ENCODE measurements at places on chromosomes 11 and 22.

DNA sequence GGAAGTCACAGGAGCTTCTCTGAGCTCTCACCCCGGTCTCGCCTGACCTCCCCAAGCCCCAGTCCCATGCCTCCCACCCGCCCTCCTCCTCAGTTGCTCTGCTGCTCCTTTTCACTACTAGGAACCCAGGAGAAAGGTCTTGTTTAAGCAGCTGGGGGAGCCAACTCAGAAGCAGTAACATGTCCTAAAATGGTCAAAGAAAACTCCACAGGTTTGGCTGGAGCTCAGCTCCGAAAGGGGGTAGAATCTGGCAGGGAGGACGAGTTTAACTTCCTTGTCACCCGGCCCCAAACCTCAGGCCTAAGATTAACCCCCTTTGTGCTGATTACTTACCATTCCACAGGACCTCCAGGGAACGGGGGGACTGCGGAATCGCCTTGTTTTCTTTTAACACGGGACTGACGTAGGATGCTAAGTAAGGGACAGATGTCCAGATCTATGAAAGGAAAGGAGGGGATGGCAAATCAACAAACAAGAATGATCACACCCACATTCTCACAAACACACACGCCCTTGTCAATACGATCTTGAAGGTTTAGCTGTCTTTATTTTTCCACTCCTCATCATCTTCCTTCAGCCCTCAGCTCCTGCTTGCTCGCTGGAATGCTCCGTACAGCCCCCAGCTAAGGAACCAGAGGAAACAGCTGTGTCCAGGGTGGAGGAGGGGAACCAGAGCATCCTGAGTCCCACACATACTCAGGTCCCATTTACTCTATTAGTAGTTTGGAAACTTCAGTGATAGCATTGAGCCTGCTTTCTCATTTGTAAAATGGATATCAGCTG is 13.5 kb downstream of the PCSK7 start:
- no peak for DNase-seq

GRCh38 chr11:10443721-10444235 is 11.3 kb upstream of the AMPD3 start:
- DNase-seq, result no peak

DNA sequence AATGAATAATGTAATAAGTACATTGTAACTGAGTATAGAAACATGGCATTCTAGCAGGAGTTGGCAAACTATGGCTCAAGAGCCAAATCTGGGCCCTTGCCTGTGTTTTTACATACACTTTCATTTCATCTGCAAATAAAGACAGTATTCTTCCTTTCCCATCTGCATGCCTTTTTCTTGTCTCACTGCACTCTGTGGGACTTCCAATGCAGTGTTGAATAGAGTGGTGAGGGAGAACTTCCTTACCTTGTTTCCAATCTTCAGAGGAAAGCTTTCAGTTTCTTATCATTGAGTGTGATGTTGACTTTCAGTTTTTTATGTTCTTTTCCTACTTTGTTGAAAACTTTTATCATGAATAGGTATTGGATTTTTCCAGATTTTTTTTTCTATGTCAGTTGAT is 82.1 kb downstream of the USP47 start:
- no peak for DNase-seq

- no peak for DNase-seq
Measured at GRCh38 chr11:44243595-44244343, 66.2 kb downstream of the ALX4 start.

DNA sequence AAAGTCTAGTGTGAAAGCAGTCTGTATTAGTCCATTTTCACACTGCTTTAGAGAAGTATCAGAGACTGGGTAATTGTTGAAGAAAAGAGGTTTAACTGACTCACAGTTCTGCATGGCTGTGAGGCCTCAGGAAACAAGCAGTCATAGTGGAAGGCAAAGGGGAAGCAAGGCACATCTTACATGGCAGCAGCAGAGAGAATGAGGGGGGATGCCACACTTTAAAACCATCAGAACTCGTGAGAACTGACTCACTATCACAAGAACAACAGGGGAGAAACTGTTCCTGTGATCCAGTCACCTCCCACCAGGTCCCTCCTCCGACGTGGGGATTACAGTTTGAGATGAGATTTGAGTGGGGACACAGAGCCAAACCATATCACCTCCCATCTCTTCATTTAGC is 13.8 kb upstream of the TUBA8 start:
- DNase-seq, result no peak

DNA sequence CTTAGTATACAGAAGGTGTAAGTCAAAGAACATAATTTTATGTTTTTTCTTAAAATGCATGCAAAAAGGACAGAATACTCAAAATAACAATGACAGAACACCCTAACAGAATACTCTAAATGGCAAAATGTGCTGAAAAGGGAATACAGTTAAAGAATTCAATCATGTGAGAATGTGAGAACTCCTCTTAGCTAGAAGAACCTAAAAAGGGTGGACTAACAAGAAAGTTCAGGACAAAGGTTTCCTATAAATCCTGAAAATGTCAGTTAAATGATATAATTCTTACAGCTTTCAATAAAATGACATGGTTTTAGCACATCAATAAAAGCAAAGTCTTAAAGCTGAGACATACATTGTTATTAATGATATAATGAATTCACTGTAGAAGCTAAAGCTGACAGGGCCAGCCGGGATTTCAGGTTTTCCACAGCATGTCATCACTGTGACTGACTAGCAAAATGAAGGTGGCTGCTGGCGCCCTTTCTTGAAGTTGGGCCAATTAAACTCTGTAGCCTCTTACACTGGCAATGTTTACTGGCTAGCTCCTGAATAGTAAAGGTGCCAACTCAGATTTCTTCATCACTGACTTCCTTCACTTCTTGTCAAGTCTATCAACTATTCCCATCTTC is 244.4 kb downstream of the TTC28 start:
- no peak for DNase-seq

- DNase-seq, result peak; percentile 32
Measured at GRCh38 chr22:29310863-29311339, 4.5 kb downstream of the GAS2L1 start.

GRCh38 chr11:108115500-108116140 is 5.7 kb upstream of the ACAT1 start:
- DNase-seq, result no peak

- DNase-seq, result no peak
Measured at GRCh38 chr22:29798318-29798717, 31.1 kb downstream of the UQCR10 start.

DNA sequence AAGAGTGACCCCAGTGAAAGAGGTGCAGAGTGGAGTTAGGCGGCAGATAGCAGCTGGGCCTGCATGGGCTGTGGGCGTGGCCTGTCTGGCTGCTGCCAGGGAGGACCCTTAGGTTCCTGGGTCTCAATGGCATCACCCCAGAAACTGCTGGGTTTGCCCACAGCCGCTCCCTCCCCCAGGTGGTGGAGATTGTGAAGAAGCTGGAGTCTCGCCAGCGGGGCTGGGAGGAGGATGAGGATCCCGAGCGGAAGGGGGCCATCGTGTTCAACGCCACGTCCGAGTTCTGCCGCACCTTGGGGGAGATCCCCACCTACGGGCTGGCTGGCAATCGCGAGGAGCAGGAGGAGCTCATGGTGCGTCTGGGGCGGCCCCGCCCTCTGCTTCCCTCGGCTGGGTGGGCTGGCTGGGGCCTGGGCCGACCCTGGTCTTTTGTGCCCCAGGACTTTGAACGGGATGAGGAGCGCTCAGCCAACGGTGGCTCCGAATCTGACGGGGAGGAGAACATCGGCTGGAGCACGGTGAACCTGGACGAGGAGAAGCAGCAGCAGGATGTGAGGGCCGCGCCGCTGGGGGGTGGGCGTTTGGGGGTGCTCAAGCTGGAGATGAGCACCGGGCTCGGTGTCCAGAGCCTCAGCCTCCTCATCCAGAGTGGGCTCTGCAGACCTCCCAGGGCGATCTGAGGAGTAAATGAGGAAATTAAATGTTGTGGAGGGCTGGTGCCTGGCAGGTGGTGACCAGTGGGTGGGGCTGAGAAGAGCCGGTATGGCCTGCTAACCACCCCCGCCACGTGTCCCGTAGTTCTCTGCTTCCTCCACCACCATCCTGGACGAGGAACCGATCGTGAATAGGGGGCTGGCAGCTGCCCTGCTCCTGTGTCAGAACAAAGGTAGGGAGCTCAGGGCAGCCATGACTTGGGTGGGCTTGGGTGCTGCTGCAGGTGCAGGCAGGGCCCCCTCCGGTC is 15.0 kb downstream of the SART1 start:
- no peak for DNase-seq

DNA sequence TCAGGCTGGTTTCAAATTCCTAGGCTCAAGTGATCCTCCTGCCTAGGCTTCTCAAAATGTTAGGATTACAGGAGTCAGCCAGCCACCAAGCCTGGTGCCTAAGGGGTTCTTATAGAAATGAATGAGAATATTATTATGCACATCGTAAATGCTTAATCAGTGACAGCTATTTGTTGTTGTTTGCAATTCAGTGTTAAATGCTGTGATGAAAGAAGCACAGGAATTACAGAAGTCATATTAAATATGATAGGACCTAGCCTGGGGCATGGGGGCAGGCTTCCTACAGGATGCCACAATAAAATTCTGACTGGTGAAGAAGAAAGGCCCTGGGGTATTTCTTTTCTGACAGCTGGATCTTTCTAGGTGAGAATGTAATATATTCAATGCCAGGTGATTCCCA is 13.9 kb upstream of the PATZ1 start:
- no peak for DNase-seq

- DNase-seq, result peak; percentile 22
Measured at GRCh38 chr11:58575377-58576020, at the start of gene LPXN. Gene LPXN, minus strand, starts transcription at chr11:58575856. Its CDS starts 84 bp downstream, at chr11:58575772.

DNA sequence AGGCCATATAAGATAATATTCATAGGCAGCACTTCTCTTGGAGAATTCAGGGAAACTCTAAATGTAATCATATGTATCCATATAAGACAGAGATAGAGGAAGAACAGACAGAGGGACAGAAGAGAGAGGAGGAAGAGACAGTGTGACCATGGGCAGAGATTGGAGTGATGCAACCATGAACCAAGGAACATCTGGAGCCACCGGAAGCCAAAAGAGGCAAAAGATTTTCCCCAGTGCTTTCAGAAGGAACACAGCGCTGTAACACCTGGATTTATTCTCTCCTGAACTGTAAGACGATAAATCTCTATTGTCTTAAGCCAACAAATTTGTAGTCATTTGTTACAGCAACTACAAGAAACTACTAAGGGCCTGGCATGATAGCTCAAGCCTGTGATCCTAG is 57.7 kb downstream of the GAB2 start:
- no peak for DNase-seq

DNA sequence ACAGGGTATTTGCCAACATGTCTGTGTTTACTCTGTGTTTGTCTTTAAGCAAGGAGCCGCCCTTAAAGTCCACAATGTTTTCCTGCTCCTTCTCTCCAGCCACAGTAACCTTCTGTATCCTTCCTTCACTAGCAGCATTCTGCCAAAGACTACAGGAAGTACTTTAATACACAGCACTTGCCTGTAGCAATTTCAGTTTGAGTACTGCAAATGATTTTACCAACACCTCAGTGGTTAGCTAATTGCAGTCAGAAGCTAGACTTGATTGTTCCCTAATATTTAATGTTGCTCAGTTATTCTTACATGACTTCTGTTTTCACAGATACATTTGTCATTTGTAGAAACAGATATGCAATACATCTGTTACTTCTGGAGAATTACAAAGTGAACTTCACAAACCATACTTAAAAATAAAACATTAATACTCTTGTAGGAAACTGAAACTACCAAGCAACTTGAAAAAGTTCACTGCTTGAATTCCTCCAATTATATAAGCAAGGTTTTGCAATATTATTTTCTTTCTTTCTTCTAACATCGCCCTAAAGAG is 69.1 kb downstream of the FCHSD2 start:
- no peak for DNase-seq

- no peak for DNase-seq
Measured at GRCh38 chr11:35281169-35281688, 138.1 kb downstream of the SLC1A2 start.

DNA sequence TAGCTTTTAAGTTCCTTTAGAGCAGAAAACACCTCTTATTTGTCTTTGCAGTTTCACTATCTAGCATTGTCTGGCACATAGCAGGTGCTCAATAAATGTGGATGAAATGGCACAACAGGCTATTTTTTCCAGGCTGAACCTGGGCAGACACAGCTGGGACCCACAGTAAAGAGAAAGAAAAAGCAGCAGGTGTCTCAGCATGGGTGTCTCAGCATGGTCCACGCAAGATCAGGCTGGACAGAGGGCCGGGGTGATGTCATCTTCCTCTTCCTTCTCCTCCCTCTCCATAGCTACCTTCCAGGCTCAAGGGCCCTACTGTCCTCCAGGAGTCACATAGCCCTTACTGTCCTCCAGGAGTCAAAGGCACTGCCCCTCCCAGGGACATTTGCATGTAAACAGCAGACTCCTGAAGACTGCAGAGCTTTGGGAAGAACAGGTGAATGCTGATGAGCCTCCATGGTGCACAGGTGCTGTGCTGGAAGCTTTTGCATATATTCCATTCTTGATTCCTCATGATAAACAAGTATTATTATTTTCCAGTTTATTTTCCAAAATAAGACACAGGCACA is 65.2 kb downstream of the DSCAML1 start:
- DNase-seq, result no peak

DNA sequence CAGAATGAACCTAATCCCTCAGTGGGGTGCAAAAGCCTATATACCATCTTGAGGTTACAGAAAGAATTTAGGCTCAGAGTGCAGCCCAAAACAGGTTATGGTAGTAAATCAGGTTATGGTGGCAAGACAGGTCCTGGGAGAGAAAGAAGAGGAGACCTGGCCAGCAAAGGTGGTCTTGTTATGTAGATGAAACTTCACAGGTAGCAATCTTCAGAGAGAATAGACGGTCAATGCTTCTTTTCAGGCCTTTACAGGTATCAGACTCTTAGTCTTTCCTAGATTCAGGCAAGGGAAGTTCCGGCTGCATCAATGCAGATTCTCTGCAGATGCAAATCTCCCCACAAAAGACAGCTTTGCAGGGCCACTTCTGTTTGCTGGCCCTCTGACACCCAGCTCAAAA is 45.8 kb upstream of the SORL1 start:
- DNase-seq, result no peak

DNA sequence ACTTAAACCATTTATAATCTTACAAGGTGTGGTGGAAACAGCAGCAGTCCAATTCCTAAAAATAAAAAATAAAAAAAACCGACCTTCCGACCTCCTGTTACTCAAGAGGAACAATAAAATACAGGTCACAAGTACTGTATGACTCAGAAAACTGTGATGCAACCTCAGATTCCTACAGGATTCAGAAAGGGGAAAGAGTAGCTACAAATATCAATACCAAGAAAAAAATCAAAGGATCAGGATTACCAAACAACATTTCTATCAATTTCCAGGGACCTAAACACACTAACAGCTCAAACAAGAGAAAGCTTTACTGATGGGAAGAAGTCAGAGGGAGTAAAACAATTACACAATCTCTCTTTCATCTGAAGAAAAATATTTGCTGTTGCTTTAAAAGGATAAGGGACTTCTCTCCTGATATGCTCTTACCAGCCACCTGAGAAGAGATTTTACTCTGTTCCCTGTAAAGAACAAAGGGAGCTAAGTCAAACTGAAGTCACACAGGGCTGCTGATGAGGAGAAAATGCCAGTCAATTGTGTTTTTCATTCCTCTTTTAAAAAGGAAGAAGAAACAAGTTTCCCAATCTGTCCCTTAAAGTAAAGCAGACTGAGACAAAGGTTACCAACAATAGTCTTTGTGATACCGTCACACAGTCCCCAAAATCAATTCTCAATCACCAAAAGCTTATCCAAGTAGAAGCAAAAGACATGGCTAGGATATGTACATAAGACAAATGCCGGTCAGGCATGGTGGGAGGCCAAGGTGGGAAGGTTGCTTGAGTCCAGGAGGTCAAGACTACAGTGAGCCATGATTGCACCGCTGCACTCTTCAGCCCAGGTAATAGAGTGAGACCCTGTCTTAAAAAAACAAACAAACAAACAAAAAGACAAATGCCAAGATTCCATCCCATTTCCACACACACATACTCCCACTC is 39.3 kb downstream of the AMBRA1 start:
- no peak for DNase-seq

GRCh38 chr11:64890522-64890939 is 12.1 kb upstream of the EHD1 start:
- DNase-seq, result no peak

Measured in stimulated activated CD4-positive, alpha-beta T cell treated with anti-CD3 and anti-CD28 coated beads, Interleukin-1b, Interleukin-23, amount 100 ng/mL, for 1 hour (primary cell).